ENCODE measurements at places on chromosomes 6 and 20.

- no peak for DNase-seq
Measured at GRCh38 chr6:159092631-159093030, 47.8 kb upstream of the TAGAP start.

- no peak for DNase-seq
Measured at GRCh38 chr20:35502352-35502751, 27.1 kb downstream of the C20orf173 start.

DNA sequence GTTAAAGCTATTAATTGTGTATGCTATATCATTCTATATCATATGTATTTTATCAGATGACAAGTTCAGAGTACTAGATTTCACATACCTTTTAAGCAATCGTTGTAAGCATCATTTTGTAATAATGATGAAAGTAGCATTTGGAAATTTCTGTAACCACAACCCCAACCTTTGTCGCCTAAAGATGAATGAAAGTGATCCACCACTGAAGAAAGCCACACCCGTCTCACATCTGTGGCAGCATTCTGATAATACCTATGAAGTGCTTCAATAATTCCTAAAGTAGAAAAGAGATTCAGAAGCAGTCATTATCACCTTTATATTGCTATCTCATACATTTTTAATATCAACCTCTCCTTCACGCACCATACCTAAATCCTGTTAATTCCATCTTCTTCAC, 16.6 kb downstream of the ZUP1 start:
- DNase-seq: no peak

- no peak for DNase-seq
Measured at GRCh38 chr6:99811636-99812035, 182.4 kb downstream of the MCHR2 start.

DNA sequence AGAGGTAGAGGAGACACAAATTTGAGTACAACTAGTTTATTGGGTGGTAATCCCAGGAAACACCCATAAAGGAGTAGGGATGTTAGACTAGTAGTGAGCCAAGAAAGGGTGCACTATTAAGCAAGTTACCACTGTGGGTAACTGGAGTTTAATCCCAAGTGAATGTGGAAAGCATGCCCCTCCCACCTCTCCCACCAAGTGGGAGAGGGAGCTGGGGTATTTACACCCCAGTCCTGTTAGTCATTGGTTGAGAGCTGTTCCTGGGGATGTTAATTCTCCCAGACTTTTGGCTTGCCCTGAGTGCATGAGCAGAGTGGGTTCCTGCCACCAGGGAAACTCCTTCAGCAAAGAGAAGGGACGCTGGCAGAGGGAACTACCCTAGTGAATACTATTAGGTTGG, 49.2 kb upstream of the ZFP64 start:
- no peak for DNase-seq

DNA sequence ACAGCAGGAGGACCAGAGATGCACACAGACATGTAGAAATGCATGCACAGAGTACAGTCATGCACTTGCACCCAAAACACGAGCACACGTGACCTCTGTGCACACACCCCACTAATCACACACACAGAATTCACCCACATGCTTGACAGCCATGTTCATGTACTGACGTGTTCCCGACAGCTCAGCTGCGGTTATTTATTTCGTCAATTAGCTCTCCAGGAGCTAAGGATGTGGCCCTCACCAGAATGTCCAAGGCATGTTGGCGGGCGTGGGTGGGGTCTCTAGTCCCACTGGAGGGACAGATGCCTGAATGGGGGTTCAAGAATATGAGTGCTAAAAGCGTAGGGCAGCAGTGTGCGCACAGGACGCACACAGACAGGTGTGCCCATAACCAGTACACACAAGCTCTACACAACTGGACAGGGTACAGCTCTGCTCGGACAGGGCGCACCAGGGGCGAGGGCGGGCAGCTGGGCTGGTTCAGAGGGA, 571 bp upstream of the PRPF6 start:
- no peak for DNase-seq

GRCh38 chr6:11434565-11435326, 102.8 kb upstream of the TMEM170B start:
- DNase-seq: no peak

DNA sequence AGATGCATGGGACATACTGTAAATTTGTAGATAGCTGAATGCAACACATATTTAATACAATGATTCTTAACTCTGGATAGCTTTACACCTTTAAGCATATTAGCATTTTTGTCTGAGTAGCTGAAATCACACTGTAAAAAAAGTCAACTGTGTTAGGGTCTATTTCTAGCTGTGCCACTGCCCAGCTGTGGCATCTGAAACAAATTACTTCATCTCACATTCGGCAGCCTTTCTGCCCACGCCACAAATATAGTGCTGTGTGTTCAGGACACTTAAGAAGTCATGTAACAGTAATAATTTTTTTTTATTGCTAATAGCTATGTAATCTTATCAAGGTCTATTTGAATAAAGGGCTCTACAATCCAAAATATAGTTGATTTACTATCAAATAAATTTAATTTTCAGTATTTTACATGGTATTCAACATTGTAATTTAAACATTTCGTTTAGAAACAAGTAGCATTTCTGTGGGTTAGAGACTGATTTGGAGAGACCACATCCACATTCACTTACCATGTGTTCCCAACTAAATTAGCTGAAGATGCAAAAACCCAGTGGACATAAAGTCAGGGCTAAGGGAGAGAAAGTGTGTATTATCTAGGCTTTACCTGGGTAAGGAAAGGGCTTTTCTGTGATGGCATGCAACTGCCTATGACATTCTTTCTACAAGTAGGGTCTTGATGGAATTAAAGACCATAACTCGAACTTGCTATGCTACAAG, 276.7 kb downstream of the PLCB1 start:
- no peak for DNase-seq

- no peak for DNase-seq
Measured at GRCh38 chr6:170068496-170068895, 222.4 kb downstream of the DLL1 start.

DNA sequence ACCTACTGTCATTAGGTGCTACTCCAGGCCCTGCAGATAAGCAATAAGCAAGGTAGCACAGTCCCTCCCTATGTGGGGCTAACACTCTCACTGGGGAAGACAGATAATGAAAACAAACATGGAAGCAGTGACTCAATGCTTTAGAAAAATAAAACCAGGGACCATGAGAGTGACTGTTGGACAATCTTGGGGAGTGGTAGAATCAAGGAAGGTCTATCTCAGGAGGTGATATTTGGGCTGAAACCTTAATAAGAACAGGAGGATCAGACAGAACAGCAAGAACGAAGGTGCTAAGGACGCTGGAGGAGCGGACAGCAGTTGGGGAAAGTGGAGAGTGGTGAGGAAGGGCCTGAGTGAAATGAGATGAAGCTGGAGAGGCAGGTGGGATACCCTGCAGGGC, 58.2 kb downstream of the BANF2 start:
- DNase-seq: no peak

DNA sequence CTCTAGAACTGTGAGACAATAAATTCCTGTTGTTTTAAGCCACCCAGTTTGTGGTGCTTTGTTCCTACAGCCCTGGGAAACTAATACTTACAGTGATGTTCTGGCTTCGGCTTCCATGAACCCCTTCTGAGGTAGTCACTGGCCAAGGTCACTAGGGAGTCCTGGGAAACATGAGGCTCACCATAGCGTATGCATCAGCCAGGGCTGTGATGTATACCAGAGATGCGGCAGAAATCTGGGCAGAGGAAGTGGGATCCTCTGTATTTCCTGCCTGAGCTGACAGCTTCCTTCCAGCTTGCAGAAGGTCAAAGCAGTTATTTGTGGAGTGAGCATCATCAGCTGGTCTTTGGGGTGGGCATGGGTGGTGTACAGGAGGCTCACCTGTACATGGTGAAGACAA, 27.9 kb downstream of the KAT14 start:
- DNase-seq: no peak

DNA sequence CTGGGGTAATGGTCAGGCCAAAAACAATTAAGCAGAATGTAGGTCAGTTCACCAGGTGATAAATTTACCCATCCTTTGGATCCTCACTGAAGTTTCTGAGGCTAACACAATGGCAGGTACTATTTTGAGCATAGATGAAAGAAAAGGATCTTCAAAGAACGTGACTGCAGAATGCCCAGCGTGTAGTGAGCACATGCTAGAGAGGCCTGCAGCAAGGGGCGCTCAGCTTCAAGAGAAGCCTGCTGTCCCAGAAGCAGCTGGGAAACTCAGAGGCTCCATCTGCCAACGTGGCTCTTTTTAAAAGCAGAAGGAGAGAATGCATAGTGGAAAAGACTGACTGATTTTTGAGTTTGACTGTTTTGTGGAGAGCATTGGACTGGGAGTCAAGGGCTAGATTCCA, 57.4 kb downstream of the CD83 start:
- DNase-seq: no peak

GRCh38 chr6:11050731-11051130, 6.6 kb upstream of the ELOVL2 start:
- DNase-seq: no peak

GRCh38 chr6:89368999-89369398, 16.5 kb upstream of the UBE2J1 start:
- DNase-seq: no peak

GRCh38 chr6:70124882-70125545, 177.9 kb downstream of the COL9A1 start:
- DNase-seq: no peak

GRCh38 chr6:140401761-140402160, 1027.3 kb upstream of the CITED2 start:
- DNase-seq: no peak

GRCh38 chr6:125301435-125302391, at the start of gene HDDC2:
HDDC2 (minus strand) TSS chr6:125301967; CDS start chr6:125301932, 35 bp downstream.
- DNase-seq: peak; percentile 47

- DNase-seq: no peak
Measured at GRCh38 chr6:128808856-128809255, 74.1 kb upstream of the LAMA2 start.

GRCh38 chr6:146545581-146545980, 1.9 kb downstream of the RAB32 start:
- DNase-seq: no peak

- no peak for DNase-seq
Measured at GRCh38 chr6:156545931-156546330, 231.2 kb upstream of the ARID1B start.

DNA sequence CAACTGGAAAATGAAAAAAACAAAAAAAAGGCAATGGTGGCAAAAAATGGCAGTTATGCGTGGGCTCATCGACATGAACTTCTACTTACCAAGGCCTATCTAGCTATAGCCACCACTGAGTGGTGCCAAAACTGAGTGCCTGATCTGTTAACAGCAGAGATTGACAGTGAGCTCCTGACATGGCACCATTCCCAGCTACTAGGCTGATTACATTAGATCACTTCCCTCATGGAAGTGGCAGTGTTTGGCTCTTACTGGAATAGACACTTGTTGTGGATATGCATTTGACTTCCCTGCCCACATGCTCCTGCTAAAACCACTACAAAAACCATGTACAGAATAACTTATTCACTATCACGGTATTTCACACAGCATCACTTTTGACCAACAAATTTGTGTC, 216.1 kb upstream of the SGK1 start:
- DNase-seq: no peak

- DNase-seq: no peak
Measured at GRCh38 chr6:152748843-152749242, 1.8 kb upstream of the VIP start.

DNA sequence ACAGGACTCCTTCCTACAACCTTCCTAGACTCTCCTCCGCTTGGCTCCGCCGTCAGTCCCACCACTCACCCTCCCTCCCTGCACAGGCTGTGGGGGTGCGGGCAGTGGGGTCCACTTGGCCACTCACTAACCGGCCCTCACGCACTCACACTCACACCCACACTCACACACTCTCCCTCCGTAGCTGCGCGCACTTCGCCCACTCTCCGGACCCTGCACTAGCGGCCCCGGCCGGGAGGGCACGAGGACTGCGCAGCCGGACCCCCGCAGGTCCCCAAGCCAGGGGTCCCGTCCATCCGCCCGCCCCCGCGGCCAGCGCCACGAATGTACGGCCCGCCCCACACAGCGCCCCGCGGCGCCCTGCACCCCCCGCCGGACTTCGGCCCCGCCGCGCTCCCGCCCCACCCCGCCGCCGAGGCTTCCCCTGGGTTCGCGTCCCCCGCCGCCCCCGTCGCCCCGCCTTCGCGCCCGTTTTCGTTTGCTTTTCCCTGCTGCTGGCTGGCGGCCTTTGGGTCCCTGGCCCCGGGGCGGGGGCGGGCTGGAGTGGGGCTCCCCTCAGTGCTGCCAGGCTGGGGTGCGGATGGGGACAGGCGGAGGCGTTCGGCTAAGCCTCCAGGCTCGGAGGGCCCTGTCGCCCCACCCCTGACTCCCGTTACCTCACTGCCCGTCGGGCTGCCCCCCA, 23.0 kb upstream of the SLC22A7 start:
- no peak for DNase-seq

GRCh38 chr6:14858808-14859207, 387.1 kb upstream of the JARID2 start:
- DNase-seq: no peak

- DNase-seq: no peak
Measured at GRCh38 chr6:46453741-46454316, 37.4 kb downstream of the RCAN2 start.

GRCh38 chr6:73180076-73180738, 45.1 kb downstream of the KHDC1L start:
- DNase-seq: no peak

DNA sequence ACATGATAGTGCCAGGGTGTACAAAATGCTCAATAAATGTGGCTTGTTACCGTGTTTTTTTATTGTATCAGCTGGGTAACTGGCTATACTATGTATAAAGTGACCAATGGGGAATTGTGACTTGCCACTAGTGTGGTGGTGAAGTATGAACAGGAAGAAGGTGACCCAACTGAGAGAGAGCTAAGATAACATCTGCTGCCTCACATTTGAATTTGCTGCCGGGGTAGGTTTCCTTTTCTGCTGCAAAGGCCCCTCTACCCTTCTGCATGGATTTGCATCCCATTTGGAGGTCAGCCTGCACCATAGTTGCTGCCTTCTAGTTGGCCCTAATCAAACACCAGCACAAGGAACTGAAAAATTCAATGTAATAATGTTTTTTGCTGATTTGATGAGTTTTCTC, 24.1 kb downstream of the IL17A start:
- no peak for DNase-seq

- no peak for DNase-seq
Measured at GRCh38 chr20:57870597-57871236, 160.9 kb upstream of the PMEPA1 start.

- DNase-seq: no peak
Measured at GRCh38 chr20:43398676-43399324, 58.9 kb upstream of the SRSF6 start.

DNA sequence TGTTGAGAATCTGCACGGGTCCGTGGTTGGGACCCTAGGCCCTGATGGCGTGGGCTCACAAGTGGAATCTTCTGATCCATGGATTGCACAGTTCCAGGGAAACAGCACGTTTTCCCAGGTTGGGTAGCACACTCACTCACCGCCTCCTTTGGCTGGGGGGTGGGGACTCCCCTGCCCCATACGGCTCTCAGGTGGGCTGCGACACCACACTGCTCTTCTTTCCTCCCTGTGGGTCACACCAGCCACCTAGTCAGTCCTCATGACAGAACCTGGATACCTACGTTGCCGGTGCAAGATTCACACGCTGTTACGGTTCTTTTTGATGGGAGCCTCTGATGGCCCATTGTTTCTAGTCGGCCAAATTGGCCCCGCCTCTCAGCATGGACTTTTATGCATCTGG, 312.0 kb downstream of the MMUT start:
- DNase-seq: no peak
